Stimulated activated CD4-positive, alpha-beta T cell treated with anti-CD3 and anti-CD28 coated beads, Interleukin-4, amount 100 ng/mL, for 48 hours (primary cell): ENCODE measurements at places on chromosomes 5 and 9.

DNA sequence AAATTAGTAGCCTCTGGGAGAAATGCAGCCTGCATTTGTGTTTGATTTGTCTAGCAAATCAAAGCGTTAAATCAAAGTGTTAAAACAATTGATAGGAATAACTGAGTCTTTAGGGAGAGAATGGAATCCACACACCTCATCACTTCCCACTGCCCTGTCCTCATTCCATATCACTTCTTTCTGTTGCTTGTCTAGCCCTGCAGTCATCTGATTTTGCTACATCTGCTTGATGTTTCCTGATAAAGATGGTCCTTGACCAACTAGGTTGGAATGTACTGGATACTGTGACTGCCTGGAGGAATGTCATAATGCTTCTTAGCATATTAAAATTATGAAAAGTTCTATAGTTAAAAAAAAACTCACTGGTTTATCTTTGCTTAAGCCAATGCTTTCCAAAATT lies 119.9 kb downstream of the DOCK2 start:
- no peak for DNase-seq

GRCh38 chr5:129426071-129426470 lies 34.0 kb upstream of the ADAMTS19 start:
- no peak for DNase-seq

GRCh38 chr9:95261890-95262289 lies 55.6 kb downstream of the FANCC start:
- DNase-seq = no peak

DNA sequence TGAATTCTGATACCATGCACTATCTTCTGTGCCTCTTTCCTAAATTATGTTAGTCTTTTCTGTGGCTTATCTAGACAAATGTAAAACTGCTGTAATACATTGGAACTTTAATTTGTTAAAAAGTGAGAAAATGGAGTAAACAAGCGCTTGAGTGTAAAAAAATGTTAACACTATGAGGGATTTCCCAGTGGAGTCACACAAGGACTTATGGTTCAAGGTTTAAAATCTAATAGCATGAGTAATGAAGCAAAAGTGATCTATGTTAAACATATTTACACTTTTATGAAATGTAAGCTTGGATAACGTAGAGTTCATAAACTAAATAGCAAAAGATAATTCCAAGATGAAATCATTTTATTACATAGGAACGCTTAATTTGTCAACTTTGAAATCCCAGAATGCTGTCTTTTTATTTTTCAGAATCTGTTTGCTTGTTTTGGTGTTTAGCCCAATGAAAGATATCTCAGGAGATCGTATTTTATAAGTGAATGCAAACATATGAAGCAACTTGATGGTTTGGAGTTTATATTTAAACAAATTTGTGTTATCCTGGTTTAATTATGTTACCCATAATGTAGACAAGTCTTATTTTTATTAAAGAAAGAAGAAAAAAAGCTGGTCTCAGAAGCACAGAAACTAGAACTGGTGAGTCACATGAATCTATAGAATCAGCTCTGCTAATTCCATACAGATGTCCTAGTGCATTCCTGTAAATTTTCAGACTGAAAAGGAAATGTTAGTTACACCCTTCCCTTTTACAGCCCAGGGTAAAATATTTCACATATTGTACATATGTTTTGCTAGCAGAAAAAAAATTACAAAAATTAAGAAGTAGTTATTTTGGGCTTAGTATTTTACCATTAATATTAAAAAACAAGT lies 34.2 kb upstream of the FBN2 start:
- DNase-seq = no peak

DNA sequence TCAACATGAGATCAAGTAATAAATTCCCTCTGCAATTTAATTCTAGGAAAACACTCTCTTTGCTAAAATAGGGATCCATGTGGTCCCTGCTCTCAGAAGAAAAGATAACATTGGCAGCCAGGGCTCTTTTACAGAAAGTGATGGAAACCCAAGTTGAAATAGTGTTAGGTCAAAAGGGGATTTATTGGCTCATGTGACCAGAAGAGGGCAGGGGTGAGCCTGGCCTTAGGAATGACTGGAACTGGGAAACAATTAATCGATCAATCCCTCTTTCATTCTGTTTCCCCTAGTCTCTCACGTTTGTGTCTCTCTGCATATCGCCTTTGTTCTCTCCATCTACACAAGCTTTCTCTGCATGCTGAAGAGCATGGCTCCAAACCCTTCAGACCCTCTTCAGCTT lies 58.3 kb upstream of the ALDH1B1 start:
- DNase-seq = no peak

- peak; percentile 36 for DNase-seq
These were observed 27.1 kb upstream of the SLC6A19 start for GRCh38 chr5:1174122-1174936.

DNA sequence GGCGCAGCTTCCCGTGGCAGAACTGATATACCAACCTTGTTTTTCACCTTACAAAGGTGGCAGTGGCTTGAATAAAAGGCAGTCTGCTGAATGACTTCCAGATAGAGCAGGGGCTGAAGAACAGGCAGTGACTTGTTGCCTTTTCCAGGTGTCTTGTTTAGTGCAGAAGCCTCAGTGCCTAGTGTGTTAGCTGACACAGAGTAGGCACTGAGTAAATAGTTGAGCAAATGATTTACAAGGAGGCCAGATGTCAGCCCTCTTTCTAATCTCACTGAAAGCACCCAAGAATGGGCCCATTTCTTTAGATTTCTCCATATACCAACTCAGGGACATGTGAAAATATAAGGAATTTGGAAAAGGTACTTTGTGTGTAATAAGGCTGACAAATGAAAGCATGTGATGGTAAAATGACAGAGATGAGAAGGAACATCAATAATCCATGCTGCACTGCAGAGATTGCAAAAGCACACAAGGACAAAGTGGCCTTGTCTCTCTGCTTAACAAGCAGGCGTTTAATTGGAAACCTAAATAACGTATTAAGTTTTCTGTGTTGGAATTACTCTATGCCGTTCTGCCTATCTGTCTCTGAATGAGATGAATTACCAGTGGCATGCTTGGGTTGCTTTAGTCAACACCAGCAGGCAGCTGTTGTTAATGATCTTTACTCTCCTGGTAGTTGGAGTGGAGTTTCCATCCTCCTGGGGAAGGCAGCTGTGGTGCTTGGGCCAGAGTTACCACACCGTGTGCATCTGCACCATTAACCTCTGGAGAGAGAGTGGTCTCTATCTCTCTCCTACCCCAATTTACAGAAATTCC lies 360.1 kb upstream of the C9orf72 start:
- DNase-seq = no peak

GRCh38 chr5:58149345-58149744 lies 310.5 kb downstream of the PLK2 start:
- DNase-seq = no peak

DNA sequence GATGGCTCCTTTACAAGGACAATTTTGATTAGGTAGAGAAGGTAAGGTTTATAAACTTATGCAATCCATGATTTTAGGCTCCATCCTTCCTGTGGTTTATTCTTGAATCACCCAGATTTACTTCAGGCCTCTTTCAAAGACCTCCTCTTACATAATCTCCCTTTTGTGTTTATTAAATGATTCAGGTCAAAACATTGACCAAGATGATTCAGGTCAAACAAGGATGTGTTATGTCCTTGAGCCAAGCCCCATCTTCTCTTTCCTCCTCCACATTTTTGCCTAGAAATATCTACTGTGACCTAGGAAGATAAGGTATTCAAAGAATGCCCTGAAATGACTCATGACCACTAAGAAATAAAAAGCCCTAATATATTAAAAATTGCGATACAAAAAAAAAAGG lies 31.8 kb upstream of the TLR4 start:
- no peak for DNase-seq

DNA sequence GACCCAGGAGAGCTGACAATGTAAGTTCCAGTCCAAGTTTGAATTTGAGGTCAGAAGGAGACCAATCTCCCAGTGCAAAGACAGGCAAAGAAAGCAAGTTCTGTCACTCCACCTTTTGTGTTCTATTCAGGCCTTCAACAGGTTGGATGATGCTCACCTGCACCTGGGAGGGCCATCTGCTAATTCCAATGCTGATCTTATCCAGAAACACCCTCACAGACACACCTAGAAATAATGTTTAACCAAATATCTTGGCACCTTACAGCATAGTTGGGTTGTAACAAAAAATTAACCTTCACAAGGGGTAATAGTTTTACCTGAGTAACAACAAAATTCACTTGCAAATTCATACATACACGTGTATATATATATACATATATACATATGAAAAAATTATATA lies 190.8 kb downstream of the DIRAS2 start:
- no peak for DNase-seq

DNA sequence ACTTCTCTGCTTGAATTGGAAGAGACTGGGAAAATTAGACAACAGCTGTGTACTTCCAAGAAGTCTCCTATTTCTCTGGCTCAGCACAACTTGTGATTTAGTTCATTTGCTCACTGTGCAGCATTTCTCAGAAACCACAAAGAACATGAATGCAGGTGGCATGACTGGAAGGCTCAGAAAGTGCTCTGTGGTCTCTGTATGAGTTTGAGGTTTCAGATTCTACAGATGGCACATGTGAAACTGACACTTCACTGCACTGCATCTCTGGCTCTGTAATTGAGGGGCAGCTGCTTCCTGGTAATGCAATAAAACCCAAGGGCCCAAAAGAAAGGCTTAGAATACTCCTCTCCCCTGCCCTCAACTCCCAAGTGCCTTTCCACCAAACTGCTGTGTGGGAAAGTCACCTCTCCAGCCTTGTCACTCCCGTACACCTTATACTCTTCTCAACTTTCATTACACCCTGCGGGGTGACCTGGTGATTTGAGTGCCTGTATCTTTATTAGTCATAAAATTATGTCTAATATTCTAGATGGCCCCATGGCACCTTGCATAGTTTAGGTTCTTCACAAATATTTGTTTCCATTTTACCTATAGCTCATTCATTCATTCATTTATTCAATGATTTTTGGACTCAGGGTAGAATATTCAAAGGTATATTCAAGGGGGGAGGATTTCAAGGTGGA lies 82.5 kb downstream of the ESM1 start:
- peak; percentile 13 for DNase-seq

DNA sequence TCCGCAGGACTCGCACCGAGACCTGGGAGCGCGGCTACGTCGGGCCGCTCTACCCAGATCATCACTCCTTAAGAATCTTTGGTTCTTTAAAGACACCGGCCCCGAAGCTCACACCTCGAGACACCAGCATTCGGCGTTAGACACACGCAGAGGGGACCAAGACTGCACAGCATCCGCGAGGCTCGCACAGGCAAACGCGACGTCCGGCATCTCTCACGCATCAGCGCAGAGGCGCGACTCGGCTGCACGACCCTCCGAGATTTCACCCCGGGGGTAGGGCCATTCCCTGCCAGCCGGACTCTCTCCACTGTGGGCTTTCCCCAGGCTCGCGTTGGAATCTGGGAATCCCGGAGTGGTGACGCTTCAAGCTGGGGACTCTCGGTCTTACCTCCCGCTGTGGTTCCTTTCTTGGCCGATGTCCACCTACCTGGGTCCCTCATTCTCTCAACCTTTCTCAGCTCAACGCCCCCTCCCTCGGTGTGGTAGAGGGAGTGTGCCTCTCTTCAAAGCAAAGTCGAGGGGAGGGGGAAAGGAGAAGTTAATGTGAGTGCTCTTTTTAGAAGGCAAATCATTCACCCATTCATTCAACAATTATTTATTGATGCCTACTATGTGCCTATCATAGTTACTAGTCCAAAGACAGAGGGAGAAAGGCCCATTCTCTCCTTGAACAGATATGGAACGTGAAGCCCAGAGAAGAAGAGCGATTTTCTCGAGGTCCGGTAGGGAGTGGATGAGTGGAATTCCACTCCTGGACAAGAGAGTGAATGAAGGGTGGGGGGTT lies 1.3 kb upstream of the HAND1 start:
- DNase-seq = no peak
